ENCODE measurements at places on chromosomes 3 and 15.

DNA sequence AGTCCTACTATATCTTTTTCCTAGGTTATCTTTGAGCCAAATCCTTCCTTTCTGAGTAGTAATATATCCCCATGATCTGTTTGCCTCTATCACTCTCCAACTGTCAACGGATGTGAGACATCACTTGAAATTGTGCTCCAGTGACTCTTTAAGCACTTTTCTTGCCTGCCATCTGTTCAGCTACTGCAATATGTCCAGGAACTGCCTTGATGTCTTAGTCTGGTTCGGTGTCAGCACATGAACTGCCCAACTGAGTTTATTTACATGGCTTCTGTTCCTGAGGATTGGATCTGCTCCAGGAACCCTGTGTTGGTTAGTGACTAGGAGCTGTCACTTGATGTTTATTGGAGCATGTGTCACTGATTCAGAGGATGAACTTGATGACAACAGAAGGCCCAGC is 116.5 kb downstream of the SLC9A9 start:
- no peak for DNase-seq

- DNase-seq: no peak
These were observed 98.3 kb upstream of the ALDH1A3 start for GRCh38 chr15:100781061-100781960.

DNA sequence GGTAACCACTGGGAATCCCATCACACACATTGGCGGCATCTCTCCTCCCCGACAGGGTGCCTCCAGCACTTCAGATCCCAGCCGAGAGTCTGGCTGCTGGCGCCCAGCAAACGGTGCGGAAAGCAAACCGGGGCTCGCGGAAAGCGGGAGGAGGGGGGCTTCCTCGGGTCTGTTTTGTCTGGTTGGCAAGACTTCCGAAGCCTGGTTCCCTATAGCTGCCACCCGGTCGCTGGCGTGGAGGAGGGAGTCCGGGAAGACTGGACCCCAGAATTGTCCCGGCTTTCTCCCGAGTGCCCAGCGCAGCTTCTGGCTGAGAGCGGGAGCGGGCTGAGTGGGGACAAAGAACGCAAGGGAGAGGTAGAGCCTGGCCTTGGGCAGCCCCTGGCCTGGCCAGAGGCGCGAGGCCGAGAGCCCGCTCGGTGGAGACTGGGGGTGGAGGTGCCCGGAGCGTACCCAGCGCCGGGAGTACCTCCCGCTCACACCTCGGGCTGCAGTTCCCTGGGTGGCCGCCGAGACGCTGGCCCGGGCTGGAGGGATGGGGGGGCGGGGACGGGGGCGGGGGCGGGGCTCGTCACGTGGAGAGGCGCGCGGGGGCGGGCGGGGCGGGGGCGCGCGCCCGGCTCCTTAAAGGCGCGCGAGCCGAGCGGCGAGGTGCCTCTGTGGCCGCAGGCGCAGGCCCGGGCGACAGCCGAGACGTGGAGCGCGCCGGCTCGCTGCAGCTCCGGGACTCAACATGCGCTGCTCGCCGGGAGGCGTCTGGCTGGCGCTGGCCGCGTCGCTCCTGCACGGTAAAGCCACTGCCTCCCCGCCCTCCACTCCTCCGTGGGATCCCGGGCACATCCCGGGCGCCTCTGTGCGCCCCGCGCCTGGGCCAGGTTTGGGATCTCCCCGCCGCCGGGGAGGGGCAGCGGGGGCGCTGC is at the start of gene CHRNA7:
Gene CHRNA7, plus strand, starts transcription at position 654 of the 920 bp plus-strand sequence. Its CDS starts 80 bp downstream, at position 734.
- no peak for DNase-seq

DNA sequence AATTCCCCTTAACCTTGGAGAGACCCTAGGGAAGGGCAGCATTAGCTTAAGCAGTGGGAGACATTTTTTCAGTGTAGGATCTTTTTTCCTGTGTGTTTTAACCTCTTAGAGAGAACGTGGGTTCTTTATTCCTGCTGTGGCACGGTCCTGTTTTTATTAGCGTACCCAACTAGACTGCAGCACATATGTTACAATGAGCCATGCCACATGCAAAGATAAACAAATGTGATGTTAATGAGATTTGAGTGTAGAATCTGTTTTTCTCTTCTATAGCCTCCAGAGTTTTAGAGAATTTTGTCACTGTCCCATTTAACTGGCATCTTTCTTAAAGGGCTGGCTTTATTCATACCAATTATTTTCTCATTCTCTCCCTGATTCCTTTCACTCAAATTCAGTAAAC is 347.5 kb downstream of the CNTN4 start:
- no peak for DNase-seq

- DNase-seq: no peak
These were observed 397.4 kb downstream of the OTOL1 start for GRCh38 chr3:161893972-161894371.

DNA sequence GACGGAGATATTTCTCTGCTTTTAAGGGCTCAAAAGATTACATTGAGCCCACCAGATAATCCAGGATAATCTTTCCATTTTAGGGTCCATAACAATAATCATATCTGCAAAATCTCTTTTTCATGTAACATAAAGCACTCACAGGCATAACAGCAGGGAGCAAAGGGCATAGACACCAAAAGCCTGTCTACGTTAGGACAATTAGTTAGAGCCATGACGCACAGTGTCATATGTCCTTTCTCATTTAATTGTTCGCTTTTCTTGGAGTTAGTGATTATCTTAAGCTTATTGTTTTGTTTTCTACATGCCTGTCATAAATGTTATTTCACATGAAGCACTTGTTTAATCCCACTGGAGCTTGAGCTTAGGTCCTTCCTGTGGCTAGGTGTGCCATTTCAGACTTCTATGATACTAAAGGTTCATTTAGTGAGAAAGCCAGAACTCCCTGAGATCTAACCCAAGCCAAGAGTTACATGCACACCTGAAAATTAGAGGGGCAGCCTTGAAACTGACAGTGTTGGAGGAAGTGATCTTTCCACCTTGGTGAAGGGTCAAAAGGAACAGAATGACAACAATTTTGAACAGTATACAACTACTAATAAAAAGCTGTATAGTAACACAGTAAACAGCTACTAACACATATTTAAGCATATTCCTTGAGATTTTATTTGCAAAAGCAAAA is 11.7 kb upstream of the HHATL start:
- no peak for DNase-seq

GRCh38 chr15:60576044-60576443 is 97.1 kb upstream of the ICE2 start:
- no peak for DNase-seq

DNA sequence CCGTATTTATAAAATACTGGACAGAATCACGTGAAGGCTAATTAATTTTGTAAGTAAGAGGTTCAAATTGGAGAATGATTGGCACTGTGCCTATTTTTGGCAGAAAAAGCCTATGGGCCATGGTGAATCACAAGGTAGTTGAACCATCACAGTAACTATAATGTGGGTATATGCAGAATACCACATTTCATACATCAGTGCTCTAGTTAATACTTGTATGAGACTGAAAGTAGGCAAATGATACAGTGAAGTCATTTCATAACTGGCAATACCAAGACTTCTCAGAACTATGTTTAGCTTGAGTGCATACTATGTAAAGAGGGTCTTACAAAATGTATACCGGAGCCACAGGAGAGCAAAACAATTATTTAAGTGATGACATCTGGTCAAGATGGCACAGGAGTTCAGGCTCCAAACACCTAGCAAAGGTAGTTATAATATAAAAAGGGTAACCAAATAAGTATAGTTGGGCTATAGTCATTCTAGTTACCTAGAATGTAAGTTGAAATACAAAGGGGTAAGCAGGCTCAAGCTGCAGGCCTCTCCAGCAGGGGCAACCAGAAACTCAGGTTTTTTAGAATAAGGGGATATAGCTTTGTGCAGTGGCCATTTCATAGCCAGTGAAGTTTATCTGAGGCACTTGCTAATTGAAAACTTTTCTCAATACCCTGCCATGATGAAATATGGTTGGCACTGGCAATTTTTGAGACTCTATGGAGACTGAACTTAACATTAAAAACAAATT is 19.1 kb downstream of the GPR160 start:
- no peak for DNase-seq

- no peak for DNase-seq
These were observed 55.0 kb downstream of the TMEM39A start for GRCh38 chr3:119408243-119408950.

- no peak for DNase-seq
These were observed 383.7 kb downstream of the GAP43 start for GRCh38 chr3:116007000-116007399.

GRCh38 chr3:40653001-40653400 is 128.2 kb downstream of the ZNF621 start:
- DNase-seq: no peak

- DNase-seq: no peak
These were observed 248.6 kb upstream of the FEZF2 start for GRCh38 chr3:62621925-62622324.

GRCh38 chr15:94887391-94887790 is 656.0 kb downstream of the MCTP2 start:
- no peak for DNase-seq

GRCh38 chr15:100780208-100780800 is 99.3 kb upstream of the ALDH1A3 start:
- DNase-seq: no peak

DNA sequence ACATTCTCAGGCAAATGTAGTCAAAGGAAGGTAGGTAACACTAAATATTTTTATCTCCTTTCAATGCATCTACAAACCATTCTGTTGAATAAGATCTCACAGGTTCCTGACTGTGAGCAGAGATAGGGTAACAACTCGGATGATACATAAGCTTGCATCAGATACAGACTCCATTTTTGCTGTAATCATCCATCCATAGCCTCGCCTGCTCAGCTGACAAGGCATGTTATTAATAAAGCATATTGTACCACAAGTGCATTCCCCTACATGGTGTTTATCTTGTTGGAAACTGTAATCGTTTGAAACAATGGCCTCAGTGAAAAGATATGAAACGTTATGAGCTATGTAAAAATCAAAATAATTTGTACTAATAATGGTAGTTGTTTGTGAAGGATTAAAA is 35.4 kb upstream of the TCF12 start:
- no peak for DNase-seq

GRCh38 chr3:181921220-181921619 is 209.5 kb downstream of the SOX2 start:
- no peak for DNase-seq
